A549 (cell line): ENCODE measurements at places on chromosomes 11 and 22. TPM values are rescaled to one million over a fixed set of nuclear protein-coding genes. Genes with fewer than 3 reads are reported as not detected.

- no peak for DNase-seq
Measured at GRCh38 chr22:37047006-37047405, 4.5 kb upstream of the KCTD17 start.

GRCh38 chr11:1072821-1073231 lies 1.8 kb upstream of the MUC2 start:
- DNase-seq: no peak

The ELMOD1 gene
- 0.05 to 0.16 TPM (median 0.08 TPM) in 3 replicates for polyA plus RNA-seq

The CFAP300 gene
- polyA plus RNA-seq: 6.1 to 8.2 TPM (median 7.6 TPM) in 3 replicates

The CRACR2B gene
- polyA plus RNA-seq: 3.0 to 3.3 TPM (median 3.1 TPM) in 3 replicates

The ARHGAP42 gene
- polyA plus RNA-seq: 5.0 to 5.4 TPM (median 5.1 TPM) in 3 replicates
